Activated T-cell treated with anti-CD3 and anti-CD28 coated beads for 1 hour (primary cell): ENCODE measurements at places on chromosomes 7 and 10.

- no peak for DNase-seq
Measured at GRCh38 chr7:95169678-95170077, 154.7 kb downstream of the PON1 start.

DNA sequence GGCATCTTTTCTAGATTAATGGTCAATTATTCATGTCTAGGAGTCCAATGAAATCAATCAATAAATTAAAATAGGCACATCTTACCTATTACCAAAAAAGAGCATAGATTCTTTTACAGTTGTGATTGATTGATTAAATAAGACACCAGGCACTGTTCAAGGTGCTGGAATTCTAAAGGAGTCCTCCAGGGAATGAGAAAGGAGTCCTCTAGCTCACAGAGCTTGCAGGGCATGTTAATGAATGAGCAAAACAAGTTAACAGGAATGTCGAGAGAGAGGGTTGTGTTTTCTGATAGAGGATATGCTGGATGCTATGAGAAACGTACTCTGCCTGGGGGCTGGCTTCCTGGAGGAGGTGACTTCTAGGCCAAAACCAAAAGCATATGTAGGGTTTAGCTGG, 191.4 kb downstream of the BMPER start:
- no peak for DNase-seq

DNA sequence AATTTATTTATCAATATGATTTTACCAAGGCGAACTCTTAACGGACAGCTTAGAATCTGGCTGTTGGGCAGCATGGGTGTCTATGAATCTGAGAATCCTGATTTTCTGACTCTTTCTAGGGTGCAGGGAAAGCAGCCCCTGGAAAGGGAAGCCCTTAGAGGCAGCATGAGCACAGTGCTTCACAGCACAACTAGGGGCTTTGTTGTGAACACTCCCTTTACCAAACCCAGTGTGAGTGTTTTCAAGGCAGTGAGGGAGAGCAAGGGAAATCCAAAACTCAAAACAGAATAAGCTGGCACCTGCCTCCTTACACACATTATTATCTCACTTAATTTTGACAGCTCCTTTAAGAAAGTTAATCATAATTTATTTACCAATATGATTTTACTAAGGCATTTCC, 116.3 kb upstream of the CSTF2T start:
- no peak for DNase-seq

DNA sequence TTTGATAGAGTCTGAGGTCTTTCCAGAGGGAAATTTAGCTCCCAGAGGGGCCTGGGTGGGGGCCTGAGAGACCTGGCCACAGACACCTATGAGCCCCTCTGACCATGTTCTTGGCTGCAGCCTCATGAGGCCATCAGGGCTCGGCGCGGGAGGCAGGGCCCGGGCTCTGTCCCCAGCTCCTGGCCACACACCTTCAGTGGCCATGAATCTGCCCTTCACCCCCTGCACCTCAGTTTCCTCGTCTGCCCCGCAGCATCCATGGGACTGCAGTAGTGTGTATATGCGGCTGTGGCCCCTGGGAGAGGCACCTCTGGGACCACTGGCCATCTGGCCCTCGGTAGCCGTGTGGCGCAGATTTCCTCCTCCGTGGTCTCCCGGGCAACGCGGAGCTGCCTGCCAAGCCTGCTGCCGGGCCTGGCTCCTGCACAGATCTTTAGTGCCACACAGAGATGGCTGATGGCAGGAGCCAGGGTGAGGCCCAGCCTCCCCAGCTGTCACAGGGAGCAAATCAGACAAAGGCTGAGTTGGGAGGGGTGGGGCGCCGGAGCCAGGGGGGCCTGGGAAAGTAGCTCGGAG, 23.6 kb upstream of the ADCYAP1R1 start:
- no peak for DNase-seq

DNA sequence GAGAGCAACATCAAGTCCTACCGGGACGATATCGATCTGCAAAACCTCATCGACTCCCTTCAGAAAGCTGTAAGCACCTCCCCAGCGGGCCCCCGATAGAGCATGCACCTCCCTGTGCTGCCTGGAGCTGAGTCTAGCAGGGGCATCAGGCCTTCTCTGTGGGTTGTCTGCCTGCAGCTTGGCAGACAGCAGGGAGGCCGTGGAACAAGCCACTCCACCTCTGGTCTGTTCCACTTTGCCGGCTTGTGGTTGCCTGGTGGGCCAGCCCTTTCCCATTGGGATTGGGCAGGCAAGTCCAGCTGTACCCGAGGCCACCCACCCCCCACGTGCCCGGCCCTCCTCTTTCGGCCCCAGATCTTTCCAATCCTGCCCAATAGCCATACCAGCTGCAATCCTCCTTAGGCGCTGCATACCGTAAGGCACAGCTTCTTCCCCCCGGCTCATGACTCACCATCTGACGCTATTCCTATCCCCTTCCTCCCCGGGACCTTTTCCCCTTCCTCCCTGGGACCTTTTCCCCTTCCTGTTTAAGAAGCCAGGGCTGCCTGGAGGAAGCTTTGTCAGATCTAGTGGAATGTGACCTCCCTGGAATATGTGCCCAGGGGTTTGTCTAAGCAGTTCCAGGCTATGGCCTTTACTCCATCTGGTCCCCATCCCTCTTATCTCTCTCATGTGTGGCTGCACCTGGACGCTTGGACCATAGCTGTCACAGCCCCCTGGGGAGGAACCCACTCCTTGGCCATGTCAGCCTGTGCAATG, 28.1 kb upstream of the SH2D4B start:
- DNase-seq: no peak

DNA sequence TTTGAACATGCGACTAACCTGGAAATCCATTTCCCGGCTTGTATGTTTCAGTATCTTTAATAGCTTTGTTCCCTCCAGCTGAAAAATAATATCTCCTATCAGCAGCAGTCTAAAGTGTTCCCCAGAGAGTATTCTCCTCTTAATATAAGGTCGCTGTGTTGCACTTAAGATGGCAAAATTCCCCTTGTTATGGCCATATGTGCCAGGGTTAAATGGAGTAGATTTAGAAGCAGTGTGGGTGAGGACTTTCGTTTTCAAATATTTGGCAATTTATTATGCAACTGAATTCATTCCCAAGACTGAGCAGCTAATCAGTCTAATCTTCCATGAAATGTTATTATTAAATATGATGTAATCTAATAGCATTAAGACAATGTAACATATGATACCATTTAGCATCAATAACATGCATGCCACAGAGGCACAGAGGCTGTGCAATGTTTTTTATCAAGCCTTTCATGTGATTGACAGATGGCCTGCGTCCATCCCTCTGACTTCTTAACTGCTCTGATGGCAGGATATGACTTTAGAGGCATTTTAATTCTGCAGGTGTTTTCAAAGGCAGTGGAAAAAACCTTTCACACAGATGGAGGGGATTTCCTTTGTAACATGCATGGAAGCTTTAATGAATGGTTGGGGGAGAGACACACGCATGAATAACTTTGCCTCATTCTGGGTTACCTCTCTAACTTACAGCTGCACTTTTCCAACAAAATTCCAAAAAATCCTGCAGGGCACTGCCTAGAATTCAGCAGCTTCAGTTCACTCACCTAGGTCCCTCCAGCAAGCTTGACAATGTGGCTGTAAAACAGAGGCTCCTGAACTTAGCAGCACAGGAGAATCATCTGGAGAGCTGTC, 55.1 kb upstream of the ZPBP start:
- no peak for DNase-seq

- DNase-seq: no peak
Measured at GRCh38 chr10:49498425-49498824, 40.5 kb downstream of the ERCC6 start.

DNA sequence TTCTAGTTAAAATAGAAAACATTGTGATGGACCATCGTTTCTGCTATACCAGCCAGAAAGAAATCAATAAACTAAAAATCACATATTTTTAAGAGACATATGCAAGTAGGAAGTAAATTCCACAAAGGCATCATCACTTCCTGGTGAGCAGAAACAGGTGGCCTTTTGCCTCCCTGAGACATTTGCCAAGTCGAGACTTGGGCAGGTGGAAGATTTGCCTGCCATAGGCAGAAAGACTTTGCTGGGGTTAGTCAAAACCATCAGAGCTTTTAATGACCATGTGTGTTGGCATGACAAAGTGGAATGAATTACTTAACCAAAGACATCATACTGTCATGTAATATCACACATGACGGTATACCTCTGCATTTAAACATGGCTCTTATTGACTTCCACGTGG, 66.0 kb upstream of the FGL2 start:
- no peak for DNase-seq

DNA sequence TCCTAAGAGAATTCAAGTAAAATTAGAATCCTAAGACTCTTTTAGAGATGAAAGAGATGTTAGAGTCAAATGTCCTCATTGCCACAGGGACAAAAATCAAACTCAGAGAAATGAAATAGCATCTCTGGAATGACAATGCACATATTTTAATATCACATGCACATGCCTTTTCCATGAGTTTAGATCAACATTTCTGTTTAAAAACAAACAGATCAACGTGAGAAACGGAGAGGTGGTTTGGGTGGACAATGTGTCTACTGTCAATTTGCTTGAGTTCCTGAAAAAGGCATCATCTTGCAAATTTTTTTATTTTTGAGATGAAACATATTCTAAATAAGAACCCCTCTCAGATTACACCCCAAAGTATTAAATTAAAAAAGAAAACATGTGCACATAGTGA, 130.0 kb downstream of the CHRM2 start:
- DNase-seq: no peak

DNA sequence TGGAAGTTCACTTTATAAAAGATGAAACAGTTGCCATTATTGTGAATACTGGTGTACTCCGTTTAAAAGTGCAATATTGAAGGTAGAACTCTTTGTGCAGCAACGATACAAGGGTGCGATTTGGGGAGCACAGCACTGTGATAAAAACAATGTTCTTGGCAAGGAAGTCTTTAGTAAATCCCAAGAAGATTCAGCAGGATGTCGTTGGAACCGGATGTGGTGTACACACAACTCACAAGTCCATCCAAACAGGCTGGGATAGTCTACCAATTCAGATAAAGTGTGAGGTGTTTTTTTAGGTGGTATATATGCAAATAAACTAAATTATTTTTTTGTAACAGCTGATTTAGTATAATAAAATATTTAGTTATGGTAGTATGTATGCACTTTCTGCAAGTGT, 46.7 kb downstream of the ZNF777 start:
- DNase-seq: no peak

GRCh38 chr7:16114633-16115032, 306.7 kb downstream of the CRPPA start:
- no peak for DNase-seq

DNA sequence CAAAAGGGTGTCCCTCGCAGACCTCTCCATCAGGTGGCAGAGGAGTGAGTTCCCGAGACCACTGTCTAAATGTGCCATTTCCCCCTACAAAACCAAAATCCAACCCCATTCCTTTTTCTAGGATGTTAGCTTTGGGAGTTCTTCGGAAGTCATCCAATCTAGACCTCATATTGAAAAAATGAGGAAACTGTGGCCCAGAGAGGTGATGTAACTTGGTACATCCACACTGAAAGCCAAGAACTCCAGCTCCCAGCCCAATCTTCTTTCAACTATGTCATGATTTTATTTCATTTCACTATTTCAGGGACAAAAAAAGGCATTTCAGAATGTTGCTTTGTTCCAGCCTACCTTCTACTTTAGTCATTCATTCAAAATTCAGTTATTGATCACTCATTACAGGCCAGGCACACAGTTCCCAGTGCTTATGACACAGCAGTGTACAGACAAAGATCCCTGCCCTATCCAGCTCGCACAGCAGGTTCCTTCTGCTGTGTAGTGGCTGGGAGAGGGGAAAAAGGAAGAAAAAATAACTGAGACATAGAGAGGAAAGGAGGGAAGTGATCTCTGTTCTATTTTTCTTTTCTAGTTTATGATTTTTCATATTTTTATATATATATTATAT, 35.8 kb downstream of the SCRN1 start:
- no peak for DNase-seq

GRCh38 chr10:95860166-95860940, 47.4 kb upstream of the CC2D2B start:
- no peak for DNase-seq

- DNase-seq: no peak
Measured at GRCh38 chr10:12056748-12057147, 12.0 kb upstream of the DHTKD1 start.

GRCh38 chr7:42856605-42856987, 55.3 kb downstream of the C7orf25 start:
- no peak for DNase-seq

DNA sequence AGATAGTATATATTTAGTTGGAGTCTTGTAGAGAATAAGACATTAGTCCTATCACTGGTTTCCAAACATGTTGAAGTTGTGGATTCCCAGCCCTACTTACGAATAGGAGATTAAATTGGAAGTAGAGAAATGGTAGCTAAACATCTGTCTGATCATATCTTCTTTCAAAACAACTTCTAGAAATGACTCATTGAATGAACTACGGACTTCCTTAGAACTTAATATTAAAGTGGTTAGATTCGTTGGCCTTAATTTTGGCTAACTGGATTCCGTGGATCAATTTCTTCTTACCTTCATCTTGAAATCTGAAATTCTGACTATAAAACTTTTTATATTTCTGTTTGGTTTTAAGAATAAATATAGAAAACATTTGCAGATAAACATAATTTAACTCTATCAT, 3.4 kb downstream of the PHF14 start:
- no peak for DNase-seq

DNA sequence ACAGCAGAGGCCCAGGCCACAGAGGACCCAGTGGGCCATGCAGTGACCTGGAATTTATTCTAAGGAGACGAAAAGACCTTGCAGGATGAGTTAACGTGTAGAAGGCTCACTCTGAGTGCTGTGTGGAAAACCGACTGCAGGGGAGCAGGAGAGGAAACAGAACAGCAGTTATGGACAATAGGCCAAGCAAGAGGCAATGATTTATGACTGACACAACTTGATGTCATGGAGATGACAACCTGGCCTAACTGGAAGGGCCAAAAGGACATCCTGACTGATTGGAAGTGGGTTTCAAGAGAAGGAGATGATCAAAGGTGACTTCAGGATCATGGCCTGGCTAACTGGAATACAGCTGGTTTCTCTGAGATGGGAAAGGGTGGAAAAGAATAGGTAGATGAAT, 70.2 kb upstream of the RAPGEF5 start:
- no peak for DNase-seq

DNA sequence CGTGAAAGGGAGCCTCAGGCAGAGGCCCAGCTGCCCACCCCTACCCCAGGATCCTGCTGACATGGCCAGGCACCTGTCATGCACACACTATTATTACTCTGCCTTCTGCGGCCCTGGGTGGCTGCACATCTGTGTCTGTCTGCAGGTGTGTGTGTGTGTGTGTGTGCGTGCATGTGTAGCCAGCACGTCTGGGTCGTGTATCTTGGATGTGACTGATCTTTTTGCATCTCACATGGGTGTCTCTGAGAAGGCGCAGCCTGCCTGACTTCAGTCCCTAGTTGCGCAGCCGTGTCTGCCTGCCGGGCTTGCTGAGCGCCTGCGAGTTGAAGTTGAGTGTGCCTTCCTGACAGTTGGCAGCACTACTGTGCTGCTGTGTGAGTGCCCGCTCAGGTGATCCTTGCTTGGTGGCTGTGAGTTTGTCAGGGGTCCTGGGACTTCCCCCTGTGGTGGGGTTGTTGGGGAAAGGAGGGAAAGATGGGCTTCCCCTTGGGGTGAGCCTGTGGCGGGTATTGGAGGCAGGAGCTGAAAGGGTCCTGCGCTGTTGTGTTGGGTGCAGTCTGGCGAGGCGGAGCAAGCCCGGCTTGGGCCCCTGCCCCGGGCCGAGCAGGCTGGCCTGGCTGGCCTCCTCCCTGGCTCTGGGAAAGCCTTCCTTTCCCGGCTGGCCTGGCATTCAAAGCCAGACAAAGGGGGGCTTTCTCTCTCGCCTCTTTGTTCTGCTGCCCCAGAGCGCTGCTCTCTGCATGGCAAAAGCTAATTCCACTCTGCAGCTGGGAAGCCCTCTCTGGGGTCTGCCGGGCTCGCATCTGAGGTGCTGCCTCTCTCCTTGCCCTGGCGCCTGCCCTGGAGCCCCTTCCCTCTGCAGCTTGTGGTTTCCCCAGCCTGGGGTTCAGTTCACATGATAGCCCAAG, 4.9 kb downstream of the TRIM8 start:
- no peak for DNase-seq
